Suppressor macrophage treated with lipopolysaccharide for 4 hours (primary cell): ENCODE measurements at places on chromosomes 4 and X.

- no peak for DNase-seq
Measured at GRCh38 chrX:11434607-11435006, 141.4 kb downstream of the AMELX start.

- DNase-seq, result no peak
Measured at GRCh38 chr4:130738233-130738632, 1642.3 kb downstream of the C4orf33 start.

GRCh38 chr4:143338313-143338712, 1.6 kb downstream of the GAB1 start:
- DNase-seq, result no peak

DNA sequence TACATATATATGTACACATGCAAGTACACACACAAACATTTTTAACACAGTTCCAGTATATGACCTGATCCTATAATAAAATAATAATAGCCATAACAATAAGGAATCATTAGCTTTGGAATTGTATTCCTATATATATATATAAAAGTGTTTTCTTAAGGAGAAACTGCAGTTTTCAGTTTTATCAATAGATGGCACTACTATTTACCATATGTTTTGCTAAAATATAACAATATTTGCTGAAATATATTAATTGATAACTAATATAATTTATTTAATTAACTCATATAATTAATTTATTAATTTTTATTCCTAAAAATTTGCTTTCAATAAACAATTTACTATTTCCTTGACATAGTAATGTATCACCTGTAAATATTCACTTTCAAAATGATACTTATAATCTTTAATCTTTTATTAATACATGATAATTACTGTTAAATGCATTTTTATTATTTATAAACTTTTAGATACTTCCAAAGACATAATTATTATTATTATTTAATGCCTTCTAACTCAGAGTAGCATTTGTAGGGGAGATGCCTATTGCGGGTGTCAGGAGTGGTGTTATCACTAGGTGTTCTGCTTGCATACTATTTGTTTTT, 599.5 kb downstream of the FSTL5 start:
- peak; percentile 41 for DNase-seq

GRCh38 chr4:93317057-93317456, 511.5 kb upstream of the ATOH1 start:
- no peak for DNase-seq

DNA sequence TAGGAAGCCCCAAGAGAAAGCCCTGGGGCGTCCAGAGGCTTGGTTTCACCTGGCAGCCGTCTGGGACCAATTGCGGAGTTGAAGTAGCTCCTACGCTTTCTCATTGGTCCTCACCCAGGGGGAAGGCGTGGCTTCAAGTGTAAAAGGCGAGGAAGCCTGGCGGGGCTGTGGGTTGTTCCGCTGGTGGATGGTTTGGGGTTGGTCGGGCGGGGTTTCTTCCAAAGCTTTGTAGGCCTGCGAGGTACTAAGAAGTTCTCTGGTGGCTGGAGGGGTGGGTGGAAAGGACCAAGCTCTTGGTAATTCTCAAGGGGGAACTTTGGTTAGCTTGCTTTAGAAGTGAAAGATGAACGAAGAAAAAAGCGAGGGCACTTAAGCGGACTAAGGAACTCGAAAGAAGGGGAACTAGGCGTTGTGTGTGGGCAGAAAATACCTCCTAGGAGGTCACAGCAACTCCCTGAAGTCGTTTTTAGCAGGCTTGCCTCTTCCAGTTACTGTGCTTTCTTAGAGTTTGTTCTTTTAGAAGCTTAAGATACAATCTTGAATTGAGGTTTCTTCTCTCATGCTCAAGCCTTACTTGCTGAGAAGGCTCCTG, 36.6 kb downstream of the CCNG2 start:
- DNase-seq, result peak; percentile 73

DNA sequence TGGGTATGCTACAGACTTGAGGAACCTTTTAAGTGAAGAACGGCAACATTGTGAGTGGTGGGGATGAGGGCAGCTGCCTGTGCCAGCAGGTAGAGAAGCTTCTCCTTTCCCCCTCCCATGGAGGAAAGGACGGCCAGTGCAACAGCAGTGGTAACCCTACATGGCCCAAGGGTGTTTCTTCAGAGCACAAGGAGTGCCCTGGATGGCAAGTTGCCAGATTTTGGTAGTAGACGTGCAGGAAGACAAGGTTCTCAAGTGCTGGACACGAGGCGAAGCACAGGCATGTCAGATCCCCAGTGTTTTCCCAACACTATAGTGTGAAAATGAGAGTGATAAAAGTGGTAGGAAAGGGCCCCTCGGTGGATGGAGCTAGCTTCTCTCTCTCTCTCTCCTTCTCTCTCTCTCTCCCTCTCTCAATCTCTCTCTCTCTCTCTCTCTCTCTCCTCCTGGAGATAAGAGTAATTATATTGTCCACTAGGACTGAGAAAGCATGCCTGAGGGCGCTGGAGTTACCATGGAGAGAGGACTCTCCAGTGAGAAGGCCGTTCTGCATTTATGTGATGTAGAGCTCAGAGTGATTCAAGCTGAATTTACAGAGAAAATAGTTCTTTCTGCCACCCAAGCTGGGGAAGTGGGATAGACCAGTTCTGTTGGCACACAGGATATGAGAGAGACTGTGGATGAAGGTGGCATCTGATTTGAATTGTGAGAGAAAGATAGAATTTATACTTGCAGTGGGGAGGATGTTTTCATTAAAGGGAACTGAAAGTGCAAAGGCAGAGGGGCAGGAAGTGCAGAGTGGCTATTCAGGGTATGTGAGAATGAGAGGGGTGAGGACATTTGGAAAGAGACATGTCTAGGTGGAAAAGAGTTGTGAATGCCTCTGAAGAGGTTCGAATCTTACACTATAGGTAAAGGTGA, 25.7 kb upstream of the TRPC3 start:
- DNase-seq, result peak; percentile 7

DNA sequence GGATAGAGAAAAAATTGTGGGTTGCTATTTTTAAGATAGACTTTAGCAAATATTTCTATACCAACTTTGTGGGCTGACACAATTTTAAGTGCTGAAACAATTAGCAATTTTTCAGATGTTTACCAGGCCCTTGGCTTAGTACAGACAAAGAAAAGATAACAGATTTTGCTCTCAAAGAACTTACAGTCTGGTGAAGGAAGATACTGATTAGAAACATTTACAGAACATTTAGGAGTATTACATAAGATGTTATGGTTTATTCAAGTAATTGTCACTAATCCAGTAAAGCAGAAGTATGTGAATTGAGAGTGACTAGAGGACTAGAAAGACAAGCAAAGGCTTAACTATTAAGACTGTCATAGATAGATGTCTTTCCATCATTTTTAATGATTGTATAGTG, 35.3 kb upstream of the NDUFC1 start:
- no peak for DNase-seq

GRCh38 chr4:148159793-148160192, 282.4 kb downstream of the NR3C2 start:
- DNase-seq, result no peak

- no peak for DNase-seq
Measured at GRCh38 chr4:151195801-151196200, 81.2 kb upstream of the PRSS48 start.

GRCh38 chr4:185591679-185592141, 56.4 kb upstream of the PDLIM3 start:
- no peak for DNase-seq

DNA sequence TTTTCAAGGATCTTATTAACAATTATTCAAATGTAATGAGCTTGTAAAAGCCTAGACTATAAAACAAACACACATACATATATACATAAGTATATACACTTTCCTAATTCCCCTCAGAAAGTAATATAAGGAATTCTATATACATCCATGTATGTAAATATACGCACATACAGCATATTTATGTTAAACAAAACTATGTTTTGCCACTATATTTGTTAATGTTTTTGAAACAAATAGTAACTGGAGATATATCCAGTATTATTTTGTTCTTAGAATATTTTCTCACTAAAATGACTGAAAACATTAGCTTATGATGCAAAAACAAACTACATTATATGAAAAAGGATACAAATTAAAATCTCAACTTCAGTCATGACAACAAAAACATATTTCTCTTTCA, 85.1 kb downstream of the FBXO8 start:
- no peak for DNase-seq

- DNase-seq, result no peak
Measured at GRCh38 chr4:7880683-7881082, 59.0 kb downstream of the AFAP1 start.

DNA sequence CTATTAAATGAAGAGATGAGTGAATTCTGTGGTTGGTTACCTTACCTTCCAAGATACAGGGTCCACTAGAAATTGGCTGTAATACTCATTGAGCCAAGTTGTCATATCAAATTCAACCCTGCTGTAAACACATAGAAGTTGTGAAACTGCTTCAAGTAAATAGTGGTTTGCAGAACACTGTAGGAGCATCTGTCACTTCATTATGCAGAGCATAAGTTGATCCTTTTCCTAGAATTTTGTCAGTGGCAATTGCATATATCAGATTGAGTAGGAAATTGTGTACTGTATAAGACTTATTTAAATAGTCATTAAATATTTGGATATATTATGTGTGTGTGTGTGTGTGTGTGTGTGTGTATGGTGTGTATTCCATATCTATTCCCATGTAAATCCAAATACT, 8.8 kb upstream of the XK start:
- DNase-seq, result no peak

DNA sequence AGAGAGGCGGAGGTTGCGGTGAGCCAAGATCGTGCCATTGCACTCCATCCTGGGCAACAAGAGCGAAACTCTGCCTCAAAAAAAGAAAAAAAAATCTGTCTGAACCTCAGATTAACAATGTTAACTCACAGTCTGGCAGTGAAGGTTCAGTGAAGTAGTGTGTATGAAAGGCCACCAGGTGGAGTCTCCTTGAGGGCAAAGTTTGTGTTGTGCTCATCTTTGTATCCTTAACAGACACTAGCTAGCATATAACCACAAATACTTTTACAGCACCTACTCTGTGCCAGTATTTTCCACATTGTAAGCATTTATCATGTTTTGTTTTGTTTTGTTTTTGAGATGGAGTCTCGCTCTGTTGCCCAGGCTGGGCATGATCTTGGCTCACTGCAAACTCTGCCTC, 46.0 kb upstream of the MGST2 start:
- peak; percentile 31 for DNase-seq

DNA sequence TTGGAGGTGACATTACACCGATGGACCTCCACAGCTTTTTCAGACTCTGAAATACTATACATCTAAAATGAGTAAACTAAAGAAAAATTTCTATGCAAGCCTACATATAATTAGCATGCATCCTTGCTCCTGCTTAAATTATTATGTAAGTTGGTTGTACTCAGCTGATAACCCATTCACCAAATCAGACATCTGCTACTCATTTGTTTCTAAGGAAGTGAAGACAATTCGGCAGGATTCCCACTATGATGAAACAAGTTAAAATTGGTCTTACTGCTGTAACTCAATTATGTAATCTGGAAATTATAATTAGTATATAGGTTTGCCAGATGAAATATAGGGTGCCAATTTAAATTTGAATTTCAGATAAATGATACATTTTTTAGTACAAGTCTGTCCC, 59.5 kb upstream of the FGF13 start:
- peak; percentile 8 for DNase-seq

DNA sequence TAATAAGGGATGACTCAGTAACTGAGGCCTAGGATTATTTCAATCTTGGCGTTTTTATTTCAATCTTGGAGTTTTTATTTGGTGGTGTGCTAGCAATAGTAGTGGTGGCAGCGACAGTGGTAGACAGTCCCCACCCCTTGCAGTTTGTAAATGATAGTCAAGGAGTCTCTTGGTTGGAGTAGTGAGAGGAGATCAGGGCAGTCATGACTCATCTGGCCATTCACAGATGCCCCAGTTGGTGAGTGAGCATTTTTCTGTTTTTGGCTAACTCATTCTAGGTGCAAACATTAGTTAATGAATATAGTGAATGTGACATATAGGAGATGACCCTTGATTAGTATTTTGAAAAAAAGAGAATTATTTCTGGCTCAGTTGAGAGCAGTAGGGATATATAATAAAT, 93.5 kb upstream of the ADAD1 start:
- DNase-seq, result no peak

- no peak for DNase-seq
Measured at GRCh38 chrX:153944800-153945150, 332 bp upstream of the RENBP start.

GRCh38 chr4:8872402-8873291, 1.0 kb upstream of the HMX1 start:
- no peak for DNase-seq

GRCh38 chrX:67607466-67607865, 63.6 kb downstream of the AR start:
- DNase-seq, result peak; percentile 16

DNA sequence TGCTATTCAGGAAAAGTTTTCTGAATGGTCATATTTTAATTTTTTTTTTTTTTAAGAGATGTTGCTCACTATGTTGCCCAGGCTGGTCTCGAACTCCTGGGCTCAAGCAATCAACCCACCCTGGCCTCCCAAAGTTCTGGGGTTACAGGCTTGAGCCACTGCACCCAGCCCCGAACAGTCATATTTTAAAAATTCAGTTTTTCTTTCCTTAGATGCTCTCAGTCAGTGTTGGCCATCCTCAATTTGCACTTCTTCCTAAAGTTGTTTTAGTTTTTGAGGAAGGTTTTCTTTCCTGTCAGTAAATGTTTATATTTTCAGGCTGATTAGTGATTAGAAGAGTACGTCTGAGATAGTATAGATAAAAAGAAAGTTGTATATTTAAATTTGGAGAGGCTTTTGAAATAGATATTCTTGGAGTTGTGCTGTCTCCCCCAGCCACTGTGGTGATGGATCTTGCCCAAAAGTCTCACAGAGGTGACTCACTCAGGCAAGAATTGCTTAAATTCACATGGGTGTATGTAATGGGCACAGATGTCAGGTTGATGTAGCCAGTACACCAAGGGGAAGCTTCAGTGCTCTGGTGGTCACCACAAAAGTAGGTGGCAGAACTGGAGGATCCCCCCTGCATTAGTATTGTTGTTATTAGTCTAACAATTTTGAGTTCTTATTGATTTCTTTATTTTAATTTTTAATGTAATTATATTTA, 72.2 kb upstream of the ELOVL6 start:
- no peak for DNase-seq
